ENCODE measurements at places on chromosomes 3 and 15.

GRCh38 chr3:101942356-101942755, 93.0 kb downstream of the NFKBIZ start:
- no peak for DNase-seq

- DNase-seq = no peak
Measured at GRCh38 chr3:37453393-37454389, 279.3 kb upstream of the LRRFIP2 start.

GRCh38 chr15:27062951-27063350, 92.0 kb downstream of the GABRG3 start:
- no peak for DNase-seq

DNA sequence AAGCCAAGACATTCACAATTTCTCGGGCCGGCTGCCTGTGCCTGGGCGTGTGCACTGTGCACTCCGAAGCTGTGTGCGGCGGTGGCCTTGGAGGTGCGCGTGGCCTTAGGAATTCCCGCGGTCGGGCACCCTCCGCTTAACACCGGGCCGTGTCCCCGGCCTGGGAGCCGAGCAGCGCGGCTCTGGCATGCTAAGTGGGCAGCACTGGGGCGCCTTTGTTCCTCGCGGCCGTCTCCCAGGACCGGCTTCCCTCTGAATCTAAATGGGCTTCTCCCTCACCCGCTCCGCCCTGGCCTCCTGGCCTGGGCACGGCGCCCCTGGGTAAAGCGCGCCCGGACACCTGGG, 498 bp upstream of the ARNT2 start:
- DNase-seq = no peak

DNA sequence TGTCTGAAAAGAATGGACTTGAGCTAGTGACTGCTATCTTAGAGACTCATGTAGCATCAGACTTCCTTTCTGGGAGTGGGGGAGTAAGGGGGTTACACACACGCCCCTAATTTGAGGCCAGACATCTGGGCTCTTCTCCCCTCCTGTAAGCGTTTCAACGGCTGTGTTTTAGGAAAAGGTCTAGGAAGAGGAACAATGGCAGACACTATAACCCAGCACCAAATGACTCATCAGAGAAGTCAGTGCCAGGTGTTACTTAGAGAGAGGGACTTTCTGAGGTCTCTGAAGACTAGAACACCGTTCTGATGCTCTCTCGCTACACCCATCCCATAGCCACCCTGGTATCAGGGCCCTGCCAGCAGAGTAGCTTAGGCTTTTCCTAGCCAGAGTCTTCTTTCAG, 65.5 kb downstream of the SSUH2 start:
- DNase-seq = no peak

- no peak for DNase-seq
Measured at GRCh38 chr3:11128682-11129632, 25.3 kb upstream of the HRH1 start.

DNA sequence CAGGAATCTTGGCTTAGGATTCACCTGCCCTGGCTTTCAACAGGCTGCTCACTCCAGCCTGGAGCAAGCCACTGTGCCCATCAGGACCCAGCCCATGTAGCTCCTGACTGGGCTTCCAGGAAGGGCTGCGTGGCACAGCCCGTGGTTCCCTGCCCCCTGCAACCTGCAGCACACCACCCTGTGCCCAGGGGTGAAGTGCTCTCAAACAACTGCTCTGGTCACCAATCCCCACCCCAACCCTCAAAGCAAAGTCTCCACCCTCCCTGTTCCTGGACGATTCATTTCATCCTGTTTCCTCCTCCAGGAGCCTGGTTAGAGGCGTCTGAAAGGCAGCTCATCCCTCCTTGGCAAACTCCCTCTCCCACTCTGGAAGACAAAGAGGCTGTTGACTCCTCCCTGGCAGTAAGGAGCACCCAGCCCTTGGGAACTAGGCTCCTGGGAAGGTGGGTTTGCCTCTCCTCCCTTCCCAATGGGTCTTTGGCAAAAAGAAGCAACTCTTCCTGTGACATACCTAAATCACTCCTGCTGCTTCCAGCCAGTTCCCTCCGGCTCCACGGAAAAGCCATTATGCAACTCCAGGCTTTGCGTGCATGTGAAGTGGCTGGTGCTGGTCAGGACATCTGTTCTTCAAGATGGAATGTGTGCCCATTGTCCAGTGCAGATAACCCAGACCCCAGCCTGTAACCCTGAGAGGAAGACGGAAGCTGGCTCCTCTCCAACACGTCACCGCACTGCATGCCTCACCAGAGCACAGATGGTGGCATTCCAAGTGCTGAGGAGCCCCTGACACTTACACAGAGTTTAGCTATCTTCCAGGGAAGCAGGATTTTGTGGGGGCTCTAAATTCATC, 29.1 kb upstream of the VIPR1 start:
- no peak for DNase-seq

- DNase-seq = no peak
Measured at GRCh38 chr15:95853350-95853749, 477.1 kb upstream of the NR2F2 start.

DNA sequence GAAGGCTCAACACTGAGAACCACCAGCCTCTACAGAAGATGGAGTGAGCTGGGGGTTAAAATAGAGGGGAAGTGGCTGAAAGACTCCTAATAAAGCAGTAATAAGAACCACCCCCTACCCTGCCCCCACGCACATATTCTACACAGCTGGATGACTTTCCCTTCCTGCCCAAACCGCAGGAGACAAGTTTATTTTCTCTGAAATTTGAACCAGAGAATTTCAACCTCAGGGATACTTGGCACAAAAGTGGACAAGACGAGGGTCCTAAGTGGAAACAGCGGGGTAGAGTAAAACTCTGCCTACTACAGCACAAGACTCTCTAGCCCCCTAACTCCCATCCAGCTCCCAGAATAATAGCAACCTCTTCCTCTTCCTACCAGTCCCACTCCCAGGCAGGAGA, 28.4 kb downstream of the USF3 start:
- no peak for DNase-seq

- DNase-seq = no peak
Measured at GRCh38 chr3:103440539-103441203, 1005.9 kb downstream of the ZPLD1 start.

DNA sequence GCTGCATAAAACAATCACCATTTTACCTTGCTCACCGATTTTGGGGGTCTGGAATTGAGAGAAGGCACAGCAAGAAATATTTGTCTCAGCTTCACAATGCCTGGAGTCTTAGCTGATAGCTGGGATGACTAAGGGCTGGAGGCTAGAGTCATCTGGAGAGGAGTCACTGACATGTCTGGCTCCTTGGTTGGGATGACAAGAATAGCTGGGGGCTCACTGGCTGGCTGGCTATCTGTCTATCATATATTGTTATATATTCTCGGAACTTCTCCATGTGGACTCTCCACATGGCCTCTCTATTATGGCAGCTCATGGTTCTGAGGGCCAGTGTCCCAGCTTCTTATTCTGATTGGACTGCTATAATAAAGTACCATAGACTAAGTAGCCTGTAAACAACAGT, 20.0 kb upstream of the TRIM71 start:
- DNase-seq = no peak

DNA sequence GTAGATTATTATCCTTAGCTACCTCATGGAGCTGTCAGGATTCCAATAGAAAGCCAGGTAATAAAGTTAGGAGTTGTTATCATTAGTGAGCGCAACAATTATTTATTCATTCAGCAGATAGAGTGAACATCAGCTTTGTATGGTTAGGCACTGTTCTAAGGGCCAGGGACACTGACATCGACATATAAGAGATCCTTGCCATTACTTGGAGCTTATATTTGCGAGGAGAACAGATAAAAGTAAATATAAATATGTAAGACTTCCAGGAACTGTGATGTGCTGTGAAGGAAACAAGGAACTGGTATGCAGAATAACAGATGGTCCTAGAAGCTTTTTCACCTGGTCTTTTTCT, 473 bp downstream of the LSM3 start:
- DNase-seq = no peak

GRCh38 chr3:13935494-13936094, 55.7 kb upstream of the WNT7A start:
- DNase-seq = no peak

DNA sequence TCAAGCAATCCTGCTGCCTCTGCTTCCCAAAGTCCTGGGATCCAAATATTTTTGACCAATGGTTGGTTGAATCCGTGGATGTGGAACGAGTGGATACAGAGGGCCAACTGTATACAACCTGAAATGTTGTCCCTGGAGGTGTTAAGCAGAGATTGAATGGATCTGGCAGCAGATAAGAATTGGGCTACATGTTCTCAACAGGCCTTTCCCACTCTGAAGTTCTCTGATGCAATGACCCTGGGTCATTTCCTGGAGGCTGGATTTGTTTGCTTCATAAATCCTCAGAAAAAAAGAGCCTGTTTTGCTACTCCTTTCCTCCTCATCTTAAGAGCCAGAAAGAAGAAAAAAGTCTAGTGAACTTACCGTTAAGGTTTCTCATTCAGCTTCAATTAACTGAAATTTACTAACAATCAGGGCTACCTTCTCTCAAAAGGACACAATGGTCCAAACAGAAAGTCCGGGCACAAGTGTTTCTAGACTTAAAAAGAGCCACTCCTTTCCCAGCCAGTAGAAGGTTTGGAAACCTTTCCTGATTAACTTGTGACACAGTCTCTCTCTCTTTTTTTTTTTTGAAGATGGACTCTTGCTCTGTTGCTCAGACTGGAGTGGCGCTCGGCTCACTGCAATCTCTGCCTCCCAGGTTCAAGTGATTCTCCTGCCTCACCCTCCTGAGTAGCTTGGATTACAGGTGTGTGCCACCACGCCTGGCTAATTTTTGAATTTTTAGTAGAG, 6.5 kb downstream of the ARHGEF3 start:
- no peak for DNase-seq

DNA sequence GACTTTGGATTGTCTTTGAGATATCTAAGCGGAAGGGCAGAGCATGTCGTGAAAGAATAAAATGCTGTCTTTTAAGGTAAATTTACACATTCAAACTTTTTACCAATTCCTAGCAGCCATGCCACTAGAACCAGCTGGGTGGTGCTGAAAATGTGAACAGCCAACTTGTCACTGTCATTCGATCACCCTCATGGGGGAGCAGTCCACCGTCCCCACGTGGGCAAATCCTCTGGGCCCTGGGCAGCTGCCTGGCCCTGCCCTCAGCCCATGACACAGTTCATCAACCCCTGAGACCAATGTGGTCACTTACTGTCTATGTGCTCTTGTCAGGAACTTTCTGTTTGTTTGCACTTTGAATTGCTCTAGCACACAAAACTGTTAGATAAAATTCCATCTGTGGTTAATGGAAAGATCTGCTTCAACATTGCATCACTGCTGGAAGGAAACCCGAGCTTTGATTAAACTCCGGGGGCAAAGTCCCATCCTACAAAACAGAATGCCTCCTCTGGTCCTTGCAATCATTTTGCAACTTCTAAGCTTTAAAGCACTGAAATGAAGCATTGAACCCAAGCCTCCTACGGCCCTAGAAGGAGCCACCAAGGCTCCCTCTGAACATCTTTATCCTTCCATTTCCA, 50.1 kb downstream of the PCSK6 start:
- DNase-seq = no peak

GRCh38 chr3:141393735-141394076, 25.4 kb downstream of the ZBTB38 start:
- no peak for DNase-seq

GRCh38 chr3:5564278-5564666, 376.8 kb downstream of the EDEM1 start:
- DNase-seq = no peak

DNA sequence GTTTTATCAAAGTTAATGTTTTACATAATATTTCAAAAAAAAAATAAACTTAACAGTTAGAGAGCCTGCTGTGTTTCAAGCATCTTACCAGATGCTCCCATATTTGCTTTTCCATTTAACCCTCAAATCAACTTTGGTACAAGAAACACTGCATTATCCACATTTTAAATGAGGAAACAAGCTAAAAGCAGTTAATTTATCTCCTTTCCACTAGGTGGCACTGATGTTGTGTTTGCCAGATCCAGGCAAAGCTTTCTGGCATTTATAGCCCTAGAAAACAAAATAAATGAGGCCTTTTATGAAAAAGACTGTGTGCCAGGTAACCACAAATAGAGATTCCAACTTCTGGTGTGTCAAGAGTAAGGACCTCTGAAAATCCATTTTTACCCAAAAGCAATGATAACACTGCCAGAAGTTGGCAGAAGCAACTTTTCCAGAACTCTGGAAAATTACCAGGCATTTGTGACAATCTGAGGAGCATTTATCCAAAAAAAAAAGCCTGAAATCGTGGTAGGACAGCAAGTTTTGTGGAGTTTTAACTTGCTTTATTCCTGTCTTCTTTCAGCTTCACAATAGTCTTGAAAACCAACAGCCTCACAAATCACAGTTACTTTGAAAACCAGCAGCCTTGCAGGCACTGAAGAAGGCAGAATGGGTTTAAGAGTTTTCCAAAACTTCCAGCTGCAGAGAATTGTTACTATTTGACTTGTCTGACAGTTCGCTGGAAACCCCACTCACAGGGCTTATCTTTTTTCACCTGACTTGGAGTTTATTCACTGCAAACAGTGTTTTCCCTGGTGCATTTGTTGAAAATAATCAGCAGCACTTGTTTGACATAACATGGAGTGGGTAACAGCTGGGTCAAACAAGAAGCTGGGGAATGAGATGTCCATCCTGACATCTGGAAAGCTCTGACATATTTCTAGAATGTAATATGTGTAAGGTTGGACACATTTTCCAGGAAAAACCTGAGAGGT, 9.2 kb downstream of the FAM162A start:
- DNase-seq = no peak

- no peak for DNase-seq
Measured at GRCh38 chr3:26307787-26308186, 314.8 kb upstream of the LRRC3B start.

DNA sequence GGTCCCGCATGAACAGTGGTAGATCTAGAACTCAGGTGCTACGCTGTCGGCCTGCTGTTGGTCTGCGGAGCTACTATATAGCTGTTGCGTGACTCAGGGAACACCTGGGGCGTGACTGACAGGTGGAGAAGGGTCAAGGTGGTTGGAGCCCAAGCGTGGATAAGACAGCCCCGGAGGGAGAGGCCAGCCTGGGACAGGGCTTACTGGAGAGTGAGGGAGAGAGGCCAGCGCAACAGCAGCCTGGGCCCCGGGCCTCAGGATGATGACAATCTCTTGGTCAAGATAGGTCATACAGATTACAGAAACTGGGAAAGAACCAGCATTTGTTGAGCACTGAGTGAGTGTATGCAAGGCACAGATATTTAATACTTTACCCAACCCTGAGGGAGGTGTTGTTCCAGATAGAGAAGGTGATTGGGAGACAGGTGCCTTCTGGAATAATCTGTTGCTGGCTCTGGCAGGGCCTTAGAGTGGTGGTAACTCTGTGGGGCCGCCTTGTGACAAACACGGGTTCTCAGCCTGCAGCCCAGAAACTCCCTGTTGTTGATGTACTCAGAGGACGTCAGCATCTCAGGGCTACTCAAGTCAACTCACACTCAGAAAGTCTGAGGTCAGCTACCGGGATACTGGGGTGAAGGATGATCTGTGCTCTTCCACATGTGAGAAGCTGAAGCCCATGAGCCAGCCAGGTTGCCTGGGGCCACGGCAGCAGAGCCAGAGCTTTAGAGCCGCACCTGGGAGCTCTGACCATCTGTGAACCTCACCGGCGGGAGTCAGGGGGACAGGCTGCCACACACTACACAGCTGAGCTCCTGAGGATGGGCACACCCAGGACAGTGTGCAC, 265.4 kb upstream of the HES1 start:
- DNase-seq = no peak

GRCh38 chr3:31250116-31250777, 282.5 kb upstream of the STT3B start:
- no peak for DNase-seq

Measured in cortex of kidney (tissue), 1 donor.